ENCODE measurements at places on chromosomes 1 and 21.

GRCh38 chr1:224377676-224378006 is 21.0 kb downstream of the CNIH4 start:
- DNase-seq: no peak

GRCh38 chr1:229980009-229980408 is 87.0 kb upstream of the GALNT2 start:
- DNase-seq: no peak

- DNase-seq: no peak
Observed at GRCh38 chr1:109910963-109911798, 532 bp downstream of the CSF1 start.

GRCh38 chr21:32529679-32530078 is 55.6 kb downstream of the TCP10L start:
- no peak for DNase-seq

DNA sequence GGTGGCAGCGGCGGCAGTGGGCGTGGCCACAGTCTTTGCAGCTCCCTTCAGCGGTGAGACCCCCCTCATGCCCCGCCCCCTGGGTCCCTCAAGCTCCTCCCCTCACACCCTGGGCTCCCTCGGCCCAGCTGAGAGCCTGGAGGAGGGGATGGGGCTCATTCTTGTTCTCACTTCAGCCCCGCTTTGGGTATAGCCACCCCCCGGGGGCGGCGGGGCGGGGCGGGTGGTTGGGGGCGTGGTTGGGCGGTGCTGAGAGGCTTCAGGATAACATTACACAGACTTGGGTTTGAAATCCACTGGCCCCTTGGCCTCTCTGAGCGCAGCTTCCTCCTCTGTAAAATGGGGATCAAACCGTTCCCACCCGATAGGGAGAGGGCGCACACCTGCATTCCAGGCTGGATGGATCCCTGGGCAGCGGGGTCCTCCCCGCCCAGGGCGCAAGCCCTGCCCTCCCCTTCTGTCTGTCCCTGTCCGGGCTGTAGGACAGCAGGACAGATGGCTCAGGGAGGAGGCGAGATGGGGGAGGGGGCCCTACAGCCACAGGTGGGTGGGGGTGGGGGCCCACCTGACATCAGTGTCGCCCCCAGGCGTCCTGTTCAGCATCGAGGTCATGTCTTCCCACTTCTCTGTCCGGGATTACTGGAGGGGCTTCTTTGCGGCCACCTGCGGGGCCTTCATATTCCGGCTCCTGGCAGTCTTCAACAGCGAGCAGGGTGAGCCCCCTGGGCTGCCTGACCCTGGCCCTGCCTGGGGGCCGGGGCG is 5.1 kb downstream of the CLCNKA start:
- DNase-seq: peak; percentile 45

Data from SK-N-DZ (cell line).